ENCODE measurements at places on chromosomes 12 and 14.

- DNase-seq = peak; percentile 40
Observed at GRCh38 chr14:72962829-72963312, 36.6 kb downstream of the DCAF4 start.

DNA sequence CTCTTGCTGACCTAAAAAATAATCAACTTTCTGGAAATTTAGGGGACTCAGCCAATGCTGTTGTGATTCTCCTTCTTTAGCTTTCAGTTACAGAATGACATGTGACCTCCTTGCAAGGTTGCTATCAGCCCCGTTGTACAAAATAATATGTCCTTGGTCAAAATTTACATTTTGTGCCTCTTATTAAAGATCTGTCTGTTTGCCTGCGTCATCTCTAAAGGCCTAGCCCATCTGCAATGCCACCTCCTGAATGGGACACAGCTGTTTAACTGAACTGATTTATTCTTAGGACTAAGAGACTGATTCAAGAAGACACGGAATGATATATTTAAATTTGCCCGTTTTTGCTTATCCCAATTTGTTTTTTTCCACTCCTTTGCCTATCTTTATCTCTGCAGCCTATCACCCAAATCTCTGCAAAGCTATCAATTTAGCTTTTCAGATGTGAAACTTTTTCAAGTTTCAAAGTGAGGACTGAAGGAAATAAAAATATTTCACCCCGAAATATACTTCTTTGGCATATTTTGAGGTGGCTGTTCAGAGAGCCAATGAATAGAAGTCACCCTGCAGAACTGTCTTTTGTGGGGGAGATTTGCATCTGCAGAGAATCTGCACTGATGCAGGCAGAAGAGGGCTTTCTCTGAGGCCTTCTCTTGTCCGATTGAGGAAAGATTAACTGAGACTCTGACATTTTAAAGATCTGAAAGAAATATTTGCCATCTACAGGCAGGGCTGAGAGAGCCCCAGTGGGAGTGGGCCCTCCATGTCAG, 126.0 kb downstream of the VEZT start:
- DNase-seq = no peak

GRCh38 chr12:50038336-50038735, 13.0 kb upstream of the RACGAP1 start:
- no peak for DNase-seq

DNA sequence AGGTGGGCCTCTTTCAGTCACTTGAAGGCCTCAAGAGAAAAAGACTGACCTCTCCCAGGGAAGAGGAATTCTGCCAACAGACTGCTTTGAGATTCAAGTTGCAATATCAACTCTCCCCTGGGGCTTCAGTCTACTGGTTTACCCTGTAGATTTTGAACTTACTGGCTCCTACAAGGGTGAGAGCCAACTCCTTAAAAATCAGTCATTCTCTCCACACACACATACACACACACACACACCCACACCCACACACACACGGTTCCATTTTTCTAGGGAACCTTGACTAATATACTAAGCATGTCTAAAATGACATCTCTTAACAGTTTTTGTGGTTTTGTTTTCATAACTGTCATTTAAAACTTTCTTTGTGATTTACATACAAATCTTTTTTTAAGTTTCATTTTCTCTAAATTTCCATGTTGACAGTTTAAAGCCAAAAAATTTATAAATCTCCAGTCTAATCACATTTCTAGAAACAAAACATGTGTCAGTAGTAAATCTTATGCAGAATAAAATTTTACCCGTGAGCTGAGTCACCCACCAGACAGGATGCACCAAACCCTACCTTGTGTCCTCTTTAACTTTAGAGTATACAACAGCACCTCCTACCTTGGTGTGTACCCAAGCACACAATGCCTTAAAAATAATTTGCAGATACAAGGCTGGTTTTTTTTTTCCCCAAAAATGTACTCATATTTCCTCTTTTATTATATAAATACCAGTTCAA, 394.6 kb downstream of the AEBP2 start:
- no peak for DNase-seq

DNA sequence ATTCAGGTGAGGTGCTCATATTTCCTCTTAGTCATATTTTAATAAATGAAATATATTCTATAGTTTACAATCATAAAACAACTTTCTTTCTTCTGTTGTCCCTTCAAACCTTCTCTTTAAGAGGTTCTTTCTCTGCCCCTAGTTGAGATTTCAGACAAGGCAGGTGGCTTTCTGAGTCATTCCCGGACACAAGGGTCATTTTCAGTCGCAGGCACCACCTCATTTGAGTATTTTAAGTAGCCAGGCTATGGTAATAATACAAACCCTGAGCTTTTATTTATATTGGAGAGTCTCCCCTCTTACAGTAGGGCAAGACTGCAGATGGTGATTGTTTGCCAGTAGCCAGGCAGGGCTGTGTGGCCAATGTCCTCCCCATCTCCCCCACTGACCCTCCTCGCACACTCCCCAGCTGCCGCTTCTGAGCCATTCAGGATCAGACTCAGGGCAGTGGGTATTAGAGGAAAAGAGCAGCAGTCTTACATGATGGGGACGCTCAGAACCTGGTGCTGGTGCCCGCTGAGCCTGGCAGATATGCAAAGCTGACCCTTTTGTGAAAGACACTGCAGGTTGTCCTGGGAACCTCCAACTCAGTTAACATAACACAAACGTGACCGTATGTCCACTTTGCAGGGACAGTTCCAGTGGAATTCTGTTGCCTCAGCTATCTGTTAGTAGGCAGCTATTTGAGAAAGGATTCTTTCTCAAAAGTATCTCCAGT, 101.1 kb upstream of the BCL2L14 start:
- DNase-seq = no peak

DNA sequence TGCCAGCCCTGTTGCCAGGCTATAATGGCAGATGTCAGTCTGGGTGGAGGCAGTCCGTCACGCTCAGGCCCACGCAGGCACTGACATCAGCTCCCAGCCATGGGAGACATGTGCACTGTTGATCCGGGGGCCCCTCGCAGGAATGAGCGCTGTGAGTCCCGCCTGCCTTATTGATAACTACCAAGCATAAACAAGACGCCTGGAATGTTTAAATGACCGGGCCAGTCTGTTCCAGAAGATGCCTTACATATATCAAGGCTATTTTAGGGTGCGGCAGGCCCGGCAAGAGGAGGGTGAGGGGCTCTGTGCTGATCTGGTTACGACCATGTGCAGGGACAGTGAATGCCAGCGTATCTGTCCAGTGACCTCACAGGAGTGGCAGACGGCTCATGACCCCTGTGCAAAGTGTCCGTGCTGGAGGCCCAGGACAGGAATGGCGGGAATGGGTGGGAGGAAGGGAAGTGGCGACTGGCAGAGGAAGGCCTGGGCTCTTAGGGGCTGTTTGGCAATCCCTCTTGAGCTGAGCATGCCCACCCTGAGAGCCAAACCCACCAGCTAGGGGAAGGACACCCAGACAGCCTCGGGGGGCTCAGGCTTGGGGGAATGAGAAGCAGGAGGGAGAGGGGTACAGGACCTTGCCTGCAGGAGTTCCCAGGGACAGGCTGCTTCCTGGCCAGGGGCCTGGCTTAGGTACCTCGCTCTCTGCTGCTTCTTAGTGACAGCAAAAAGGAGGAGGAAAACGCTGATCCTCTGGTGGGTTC, 49.3 kb downstream of the DLK1 start:
- DNase-seq = no peak

DNA sequence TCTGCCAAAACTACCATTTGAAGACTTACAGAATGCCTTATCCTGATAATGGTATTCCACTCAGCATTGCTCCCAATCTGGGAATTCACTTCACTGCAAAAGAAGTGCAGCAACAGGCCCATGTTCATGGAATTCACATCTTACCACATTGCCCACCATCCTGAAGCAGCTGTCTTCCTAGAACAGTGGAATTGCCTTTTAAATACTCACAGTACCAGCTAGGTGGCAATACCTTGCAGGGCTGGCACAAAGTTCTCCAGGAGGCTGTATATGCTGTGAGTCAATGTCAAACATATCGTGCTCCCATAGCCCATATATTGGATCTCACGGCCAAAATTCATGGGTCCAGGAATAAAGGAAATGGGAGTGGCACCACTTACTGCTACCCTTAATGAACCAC, 83.8 kb upstream of the PLEKHG7 start:
- DNase-seq = no peak

DNA sequence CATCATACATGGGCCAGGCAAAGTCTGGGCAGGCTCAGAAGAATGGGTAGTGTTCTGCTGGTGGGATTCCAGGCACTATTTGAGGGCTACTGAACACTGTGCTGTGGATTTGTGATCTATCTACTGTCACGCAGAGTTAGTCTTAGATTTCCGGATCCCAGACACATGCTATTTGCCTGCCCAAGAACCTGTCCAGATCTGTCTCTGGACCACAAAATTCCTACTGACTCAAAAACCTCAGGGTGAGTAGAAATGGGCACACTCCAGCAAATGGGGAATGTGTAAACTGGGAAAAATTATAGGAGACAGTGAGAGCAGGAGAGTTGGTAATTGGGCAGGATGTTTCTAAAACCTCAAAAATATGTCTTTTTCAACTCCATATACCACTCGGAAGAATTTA, 129.9 kb downstream of the GALC start:
- no peak for DNase-seq

DNA sequence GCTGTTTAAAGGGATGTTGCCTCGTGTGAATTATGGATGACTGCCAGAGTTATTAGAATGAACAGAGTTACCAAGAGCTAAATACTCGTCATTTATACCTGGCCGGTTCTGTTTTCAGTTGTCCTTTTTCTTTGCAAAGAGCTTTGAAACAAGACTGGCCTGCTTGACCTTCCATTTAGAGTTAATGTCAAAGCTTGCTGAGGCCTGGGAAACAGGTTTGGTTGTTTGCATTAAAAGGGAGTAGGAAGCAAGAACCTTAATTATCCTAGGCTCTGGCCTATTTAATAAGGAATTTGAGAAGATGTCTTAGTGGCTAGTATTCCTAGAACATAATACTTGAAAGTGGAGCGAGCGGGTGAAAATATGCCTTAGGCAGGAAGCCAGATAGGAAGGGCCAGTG, 233.3 kb downstream of the CACNA1C start:
- no peak for DNase-seq

DNA sequence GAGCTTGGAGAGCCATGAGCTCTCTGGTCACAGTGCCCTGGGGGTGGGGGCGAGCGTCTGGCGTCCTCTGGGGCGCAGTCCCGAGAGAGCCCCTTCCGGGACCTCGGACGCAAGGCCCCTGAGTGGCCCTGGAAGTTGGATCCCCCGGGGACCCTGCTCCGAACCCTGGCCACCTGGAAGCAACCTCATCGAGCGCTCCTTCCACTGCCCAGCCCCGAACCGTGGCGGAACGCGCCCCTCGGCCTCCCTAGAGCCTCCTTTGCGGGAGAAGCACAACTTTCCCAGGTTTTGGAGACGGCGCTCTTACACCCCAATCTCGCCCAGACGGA, 1.2 kb downstream of the NOS1 start:
- no peak for DNase-seq

- DNase-seq = no peak
Observed at GRCh38 chr12:12069821-12070548, 754 bp upstream of the BCL2L14 start.

DNA sequence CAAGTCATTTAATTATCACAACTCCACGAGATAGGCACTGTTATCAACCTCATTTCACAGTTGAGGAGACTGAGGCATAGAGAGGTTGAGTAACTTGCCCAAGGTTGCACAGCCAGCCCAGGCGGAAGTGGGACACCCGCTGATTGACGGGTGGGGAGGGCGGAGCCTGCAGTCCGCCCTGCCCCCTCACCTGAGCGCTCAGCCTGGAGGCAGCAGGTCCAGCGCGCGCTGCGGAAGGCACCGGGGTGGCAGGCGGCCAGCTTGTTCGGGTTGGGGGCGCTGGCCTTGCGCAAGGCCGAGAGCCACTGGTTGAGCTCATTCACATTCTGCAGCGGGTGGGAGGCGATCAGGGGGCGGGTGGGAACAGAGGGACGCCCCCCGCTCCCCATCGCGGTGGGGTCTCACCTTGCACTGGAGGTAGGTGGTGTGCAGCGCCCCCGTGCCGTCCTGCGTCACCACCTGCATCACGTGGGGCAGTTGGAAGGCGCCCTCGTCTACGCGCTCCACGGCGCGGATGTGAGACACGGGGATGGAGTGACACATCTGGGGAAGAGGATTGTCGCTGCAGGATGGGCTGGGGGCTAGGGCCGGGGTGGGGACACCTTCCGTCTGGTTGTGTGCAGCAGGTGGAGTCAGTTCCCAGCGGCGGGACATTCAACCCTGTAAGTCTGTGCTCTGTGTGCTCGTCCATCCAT, 31.7 kb downstream of the RASAL1 start:
- peak; percentile 51 for DNase-seq

DNA sequence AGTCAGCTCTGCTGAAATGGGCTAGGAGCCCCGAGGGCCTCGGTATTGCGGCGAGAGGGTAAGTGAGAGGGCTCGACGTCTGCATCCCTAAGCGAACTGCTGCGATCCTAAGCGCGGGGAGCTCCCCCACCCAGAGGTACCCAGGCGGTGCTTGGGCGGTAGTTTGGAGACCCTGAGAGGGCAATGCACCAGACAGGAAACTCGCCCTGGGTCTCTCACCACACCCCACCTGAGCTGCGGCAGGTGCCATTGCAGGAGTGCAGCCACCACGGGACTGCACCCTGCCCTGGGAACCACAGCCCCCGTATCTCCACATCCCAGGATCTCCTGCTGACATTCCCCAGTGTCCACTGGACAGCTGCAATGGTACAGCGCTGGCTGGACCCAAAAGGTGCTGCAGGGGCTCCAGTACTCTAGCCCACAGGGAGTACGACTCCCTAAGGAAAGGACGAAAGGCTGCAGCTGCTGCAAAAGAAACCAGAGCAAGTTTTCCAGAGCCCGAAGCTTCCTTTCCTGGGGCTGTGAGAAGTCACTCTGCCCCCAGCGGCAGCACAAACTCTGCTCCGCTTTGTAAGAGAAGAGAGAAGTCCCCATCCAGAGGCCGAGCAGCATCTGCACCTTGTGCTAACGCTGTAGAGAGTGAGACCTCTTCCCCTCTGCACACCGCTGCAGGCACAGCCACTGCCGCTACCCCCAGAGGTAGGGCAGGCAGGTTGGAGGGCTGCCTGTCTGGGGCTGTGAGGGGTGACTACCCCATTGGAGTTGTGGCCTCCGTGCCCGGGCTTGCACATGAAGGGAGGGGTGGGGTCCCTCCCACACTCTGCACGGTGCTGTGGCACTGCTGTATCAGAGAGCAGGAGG, 31.1 kb upstream of the MON2 start:
- DNase-seq = peak; percentile 70

Data from COR-L47 (cell line).